ENCODE measurements at places on chromosomes 13 and 19.

GRCh38 chr13:101149735-101150384, 266.4 kb downstream of the NALCN start:
- no peak for DNase-seq

DNA sequence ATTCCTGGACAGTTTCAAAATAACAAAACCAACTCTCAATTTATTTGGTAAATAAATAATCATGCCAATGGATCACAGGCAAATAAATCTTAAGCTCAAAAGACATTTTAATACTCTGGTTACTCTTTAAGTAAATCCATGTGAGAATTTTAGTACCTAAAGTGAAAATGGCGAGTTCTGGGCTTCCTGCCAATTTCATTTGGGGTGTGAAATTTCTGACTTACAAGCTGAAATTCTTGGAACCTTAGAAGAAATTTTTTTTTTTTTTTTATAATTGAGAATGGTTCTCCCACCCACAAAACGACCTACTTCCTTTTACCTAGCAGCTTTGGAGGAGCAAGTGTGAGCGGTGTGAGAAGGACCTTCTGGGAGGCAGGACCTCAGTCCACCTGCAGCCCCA, 354.5 kb upstream of the NBEA start:
- no peak for DNase-seq

- DNase-seq = no peak
These were observed 150.3 kb downstream of the IER2 start for GRCh38 chr19:13300421-13301030.

DNA sequence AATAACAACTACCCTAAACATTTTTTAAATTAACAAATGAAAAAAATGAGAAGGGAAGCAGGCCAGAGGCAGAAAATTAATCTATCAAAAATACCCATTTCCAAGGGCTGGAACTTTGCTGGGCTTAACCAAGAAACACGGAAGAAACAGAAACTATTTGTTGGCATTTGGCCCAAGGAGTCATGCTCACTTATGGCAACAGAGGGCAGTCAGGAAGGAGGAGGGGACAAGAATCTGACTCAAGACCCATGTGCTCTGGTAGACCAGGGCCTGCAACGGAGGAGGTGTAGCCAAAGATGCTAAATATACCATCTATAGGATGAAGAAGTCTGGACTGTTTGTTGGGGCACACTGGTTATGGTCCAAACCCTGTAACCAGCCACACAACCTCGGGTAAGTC, 496.7 kb downstream of the COG6 start:
- no peak for DNase-seq

GRCh38 chr19:21907516-21907915, 71.5 kb upstream of the ZNF43 start:
- DNase-seq = no peak

- no peak for DNase-seq
These were observed 4.4 kb upstream of the WIZ start for GRCh38 chr19:15453906-15454860.

DNA sequence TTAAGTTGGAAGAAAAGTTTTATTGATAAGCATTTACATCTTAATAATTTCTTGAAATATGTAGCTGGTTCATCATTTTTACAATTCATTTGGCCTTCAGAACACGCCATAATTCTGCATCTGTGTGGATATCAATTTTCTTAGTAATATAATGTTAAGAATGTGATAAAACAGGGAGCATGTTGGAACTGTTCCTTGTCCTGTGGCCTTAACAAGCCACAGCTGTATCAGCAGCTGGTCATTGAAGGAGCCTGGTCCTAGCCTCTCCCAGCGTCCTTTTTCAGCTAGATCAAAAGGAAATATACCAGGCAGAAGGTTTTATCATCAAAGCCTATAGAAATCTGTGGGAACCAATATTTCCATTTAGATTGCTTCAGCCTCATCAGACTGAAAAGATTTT, 421.8 kb downstream of the SPRY2 start:
- DNase-seq = no peak

DNA sequence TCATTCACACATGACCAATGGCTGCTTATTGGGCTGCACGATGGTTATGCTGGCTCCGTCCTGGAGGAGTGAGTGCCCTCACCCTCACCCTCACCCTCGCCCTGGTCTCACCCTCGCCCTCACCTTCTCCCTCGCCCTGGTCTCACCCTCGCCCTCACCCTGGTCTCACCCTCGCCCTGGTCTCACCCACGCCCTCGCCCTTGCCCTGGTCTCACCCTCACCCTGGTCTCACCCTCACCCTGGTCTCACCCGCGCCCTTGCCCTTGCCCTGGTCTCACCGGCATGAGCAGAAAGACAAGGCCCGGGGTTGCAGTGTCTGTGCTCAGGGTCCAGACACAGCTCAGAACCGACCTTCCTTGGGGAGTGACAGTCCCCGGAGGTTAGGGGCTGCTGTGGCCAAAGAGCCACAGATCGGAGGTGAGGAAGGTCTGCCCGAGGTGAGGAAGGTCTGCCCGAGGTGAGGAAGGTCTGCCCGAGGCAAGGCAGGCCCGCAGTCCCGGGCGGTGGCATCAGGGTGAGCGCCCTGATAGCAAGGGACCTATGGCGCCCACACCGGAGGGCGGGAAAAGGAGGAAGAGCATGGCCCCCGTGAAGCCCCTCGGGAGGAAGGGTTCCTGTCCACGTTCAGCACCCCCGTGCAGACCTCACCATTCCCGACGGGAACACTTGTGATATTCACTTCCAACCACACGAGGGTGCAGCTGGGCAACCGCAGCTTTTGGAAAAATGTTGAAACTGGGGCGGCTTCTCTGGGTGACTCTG, 65.6 kb downstream of the MCF2L start:
- DNase-seq = no peak

DNA sequence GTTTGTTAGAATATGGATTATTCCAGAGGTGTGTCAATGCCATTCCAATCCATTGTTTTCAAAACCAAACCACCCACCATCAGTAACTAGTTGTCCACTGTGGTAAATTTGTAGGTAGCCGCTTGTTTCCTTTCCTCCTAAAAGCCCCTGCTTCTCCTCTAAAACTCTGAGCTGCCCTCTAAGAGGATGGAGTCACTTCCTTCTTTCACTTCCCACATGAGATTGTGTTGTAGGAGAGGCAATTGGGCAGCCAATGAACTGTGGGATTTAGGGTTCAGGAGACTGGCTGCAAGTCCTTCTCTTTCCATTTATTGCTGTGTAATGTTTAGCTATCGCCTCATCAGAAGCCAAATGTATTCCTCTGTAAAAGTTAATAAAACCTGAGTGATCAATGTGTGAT, 49.9 kb upstream of the RFXAP start:
- no peak for DNase-seq

Data from stimulated activated CD4-positive, alpha-beta T cell treated with anti-CD3 and anti-CD28 coated beads, Interleukin-4, amount 100 ng/mL, for 48 hours (primary cell).